ENCODE measurements at places on chromosomes 7 and 10.

DNA sequence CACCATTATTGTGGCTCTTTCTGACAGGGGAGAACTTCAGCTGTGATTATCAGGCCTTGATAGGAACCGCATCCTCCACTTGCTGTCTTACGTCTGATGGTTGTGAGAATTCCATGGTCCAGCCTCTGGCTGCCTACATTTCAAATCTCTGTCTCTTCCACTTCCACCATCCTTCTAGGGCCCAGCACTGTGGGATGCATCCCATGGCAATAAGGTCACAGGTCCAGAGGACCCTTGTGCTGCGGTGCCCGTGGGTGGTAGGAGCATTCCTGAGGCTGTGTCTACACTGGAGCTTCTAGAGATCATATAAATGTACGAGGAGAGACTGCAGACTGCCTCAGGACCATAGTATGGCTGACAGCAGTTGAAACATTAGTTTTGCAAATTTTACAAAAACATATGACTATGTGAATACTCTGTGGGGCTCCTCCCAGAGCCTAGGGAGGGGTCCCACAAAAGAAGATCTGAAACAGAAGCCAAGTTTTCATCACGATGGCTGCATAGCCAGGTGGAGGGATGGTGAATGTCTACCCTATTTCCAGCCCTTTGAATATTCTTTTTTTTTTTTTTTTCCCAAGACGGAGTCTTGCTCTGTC is 11.8 kb downstream of the CALML3 start:
- no peak for DNase-seq

DNA sequence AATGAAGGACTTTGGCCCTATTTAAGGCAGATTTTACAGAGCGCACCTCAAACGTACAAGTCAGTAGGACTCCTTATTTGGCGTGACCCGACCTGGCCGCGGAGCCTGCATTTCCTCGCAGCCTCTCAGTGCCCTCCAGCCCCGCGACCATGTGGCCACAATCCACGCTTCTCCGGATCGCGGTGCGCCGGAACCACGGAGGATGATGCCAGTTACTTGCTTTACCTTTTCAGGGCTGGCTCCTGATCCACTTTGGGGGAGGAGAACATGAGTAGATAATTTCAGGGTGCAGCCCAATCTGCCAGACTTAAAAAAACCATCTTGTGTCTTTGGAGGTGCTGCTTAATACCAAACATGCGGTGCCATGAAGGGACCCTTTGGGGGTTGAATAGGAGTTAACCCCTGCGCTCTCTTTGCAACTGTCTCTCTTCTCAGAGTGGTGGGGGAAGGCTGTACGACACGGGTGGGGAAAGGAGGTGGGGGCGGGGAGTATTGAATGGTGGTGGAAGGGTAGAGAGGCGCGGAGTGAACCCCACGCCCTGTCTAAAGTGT is 1.5 kb downstream of the FRAT1 start:
- no peak for DNase-seq

DNA sequence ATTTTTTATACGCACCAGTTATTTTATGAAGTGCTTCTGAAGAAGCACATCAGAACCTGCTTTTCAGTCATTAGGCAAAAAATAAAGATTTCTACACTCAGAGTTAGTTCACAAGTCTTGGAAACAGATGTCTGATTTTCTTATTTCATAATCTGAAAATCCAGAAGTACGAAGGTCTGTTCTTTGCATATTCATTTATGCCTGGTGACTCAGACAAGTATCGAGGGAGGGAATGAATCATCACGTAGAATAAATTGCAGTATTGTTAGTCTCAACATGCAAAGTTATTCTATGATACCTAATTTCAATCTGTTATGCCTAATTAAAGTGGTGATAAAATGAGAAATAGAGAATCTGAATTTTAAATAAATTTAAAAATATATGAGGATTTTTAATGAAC is 113.6 kb upstream of the SEM1 start:
- DNase-seq: no peak

GRCh38 chr10:132913559-132914115 is 28.7 kb downstream of the CFAP46 start:
- DNase-seq: peak; percentile 19

DNA sequence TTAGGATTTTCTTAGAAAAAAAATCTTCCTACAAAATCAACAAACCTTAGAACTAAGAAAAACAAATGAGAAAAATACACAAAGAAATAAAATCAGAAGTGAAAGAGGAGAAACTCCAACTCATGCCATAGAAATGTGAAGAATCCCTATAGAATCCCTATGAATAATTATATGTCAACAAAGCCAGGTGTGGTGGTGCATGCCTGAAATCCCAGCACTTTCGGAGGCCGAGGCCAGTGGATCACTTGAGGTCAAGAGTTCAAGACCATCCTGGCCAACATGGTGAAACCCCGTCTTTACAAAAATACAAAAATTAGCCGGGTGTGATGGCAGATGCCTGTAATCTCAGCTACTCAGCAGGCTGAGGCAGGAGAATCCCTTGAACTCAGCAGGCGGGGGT is 27.1 kb downstream of the ACSM6 start:
- no peak for DNase-seq

- no peak for DNase-seq
Measured at GRCh38 chr10:130453036-130453720, 317.0 kb downstream of the GLRX3 start.

GRCh38 chr7:7707246-7707645 is 11.2 kb downstream of the RPA3 start:
- no peak for DNase-seq

DNA sequence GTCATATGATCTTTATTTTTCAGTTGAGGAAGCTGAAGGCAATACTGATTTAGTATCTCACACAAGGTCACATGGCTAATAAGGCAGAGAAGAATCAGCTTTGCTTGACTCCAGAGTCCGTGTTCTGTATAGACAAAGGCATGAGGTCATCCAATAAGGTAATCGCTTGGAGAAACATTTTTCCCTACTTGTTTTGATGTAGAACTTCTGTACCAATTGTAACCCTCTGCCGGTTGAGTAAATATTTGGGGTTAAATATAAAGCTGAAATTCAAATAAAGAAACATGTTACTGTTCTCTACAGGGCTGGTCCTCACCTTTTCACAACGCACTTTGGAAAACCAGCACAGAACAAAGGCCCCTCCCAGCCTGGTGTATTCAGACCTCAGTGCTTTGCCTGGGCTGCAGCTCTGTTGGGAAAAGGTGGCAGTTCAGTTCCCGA is 83.0 kb upstream of the INSYN2A start:
- no peak for DNase-seq

- no peak for DNase-seq
Measured at GRCh38 chr7:154503962-154504550, 451.9 kb downstream of the DPP6 start.

DNA sequence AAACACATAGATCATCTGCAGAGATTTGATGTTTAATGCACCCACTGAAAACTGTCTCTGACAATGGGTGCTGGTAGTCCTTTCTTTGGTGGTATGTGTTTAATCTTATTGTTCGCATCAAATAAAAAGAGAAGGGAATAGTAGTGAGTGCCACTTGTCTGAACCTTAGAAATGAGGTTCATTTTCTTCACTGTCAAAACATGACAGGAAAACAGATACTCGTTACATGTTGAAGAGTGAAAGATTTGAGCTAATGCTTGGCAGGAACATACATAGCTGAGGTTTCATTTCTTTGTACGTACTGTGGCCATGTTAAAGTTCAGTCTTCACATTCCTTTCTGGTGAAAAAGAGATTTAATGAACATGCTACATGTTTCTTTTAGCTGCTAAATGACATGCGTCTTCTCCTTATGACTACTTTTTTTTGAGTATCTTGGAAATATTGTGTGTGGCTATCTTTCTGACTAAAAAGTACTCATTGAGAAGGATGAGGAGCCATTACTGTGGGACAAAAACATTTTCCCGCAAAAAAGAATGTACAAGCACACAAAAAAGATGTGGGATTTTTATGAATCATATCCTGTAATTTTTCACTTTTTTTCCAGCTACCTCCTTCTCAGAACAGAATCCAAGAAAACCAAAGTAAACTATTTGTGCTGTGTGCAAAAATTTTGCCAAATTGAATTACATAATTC is 108.0 kb downstream of the TWIST1 start:
- DNase-seq: no peak

DNA sequence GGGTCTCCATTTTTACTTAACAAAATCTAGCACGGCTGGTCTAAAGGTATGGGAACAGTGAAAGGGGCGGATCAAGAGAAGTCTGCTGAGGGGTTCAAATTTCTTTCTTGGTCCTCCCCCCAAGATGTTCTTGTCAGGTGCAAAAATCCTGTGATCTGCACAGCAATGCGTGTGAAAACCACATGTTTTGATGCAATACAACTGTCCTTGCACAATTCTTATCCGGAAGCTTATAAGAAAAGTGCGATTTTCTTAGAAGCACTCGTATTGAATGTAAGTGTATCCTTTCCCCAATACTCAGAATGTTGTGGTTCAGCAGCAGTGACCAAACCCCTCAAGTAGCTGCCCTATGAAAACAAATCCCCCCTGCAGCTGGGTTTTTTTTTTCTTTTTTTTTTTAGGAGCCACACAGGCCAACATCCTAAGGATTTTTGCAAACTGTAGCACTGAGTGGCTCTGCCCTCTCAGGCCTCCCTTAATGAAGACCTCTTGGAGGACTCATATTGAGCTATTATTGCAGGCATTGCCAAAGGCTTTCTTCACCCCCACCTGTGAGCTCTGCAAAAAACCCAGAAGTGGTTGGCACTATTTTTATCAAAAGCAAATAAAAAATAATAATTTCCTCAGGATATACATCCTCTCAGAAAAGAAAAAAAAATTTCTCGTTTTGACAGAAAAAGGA is 151.9 kb upstream of the ITGB1 start:
- DNase-seq: no peak

DNA sequence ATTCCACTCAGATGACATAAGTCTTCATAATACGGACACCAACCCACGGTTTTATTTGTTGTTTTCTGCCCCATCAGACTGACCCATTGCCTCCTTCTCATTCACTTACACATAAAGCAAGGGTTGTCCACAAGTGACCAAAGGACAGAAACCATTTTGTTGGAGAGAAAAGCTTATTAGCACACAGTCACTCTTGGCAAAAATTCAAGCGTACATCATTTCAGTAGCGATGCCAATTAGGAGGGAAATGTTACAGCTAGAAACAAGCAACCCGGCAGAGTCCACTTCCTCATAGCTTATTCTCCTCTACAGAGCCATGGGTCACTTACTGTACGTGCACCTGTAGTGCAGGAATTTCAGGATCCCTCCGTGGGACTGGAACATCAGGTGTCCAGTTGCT is 23.0 kb downstream of the ABLIM1 start:
- DNase-seq: no peak

DNA sequence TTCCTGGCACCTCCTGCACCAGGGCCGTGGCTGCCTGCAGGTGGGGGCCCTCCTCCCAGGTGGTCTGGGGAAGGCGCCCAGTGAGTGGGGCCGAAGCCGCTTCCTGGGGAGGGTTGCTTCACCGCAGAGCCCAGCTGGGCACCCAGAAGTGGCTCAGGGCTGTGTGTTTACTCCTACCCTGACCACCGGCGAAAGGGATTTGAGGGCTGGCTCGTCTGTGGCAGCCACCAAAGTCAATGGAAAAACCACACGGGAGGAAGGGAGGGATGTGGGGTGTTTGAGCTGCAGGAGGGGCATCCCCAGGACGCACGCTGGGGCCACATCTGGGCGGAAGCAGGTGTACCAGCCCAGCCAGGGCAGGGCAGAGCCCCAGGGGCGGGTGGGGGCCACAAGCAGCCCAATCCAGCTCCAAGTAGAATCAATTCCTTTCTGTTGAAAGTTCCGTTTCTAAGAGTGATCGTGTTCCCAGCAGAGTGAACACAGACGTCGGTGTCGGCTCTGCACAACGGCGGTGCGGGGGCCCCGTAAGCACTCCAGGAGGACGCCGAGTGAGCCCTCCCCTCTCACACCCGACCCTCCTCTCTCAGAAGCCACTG is 69.9 kb downstream of the FOXL3 start:
- no peak for DNase-seq

DNA sequence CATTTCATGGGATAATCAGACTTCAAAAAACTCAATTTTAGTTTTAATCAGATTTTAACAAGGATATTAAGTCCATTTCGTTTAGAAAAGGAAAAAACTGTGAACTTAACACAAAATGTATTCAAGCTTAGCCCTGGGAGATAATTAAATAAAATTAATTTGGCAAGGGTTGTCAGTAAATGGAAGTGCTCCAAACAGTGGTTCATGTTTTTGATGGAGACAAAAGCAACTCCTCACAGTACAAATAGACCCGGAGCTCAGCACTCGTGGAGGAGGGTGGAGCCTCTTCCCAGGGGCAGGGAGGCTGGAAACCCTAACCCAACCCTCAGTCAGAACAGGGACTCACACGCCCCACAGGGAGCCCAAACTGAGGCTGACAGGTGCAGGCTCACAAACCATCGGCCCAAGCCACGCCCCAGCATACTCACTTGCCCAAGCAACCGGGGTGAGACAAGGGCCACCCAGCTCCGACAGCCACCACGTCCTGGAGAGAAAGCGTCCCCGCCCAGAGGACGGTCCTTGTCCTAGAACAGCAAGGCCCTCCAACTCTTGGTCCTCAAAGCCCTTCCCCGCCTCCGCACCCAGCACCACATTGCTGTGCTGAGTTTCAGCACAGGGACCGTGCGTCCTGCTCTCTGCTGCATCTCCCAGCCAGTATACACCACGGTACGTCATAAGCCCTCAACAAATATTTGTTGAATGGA is 39.8 kb downstream of the MAD1L1 start:
- DNase-seq: no peak

GRCh38 chr10:49089557-49090188 is 25.6 kb downstream of the VSTM4 start:
- DNase-seq: no peak

DNA sequence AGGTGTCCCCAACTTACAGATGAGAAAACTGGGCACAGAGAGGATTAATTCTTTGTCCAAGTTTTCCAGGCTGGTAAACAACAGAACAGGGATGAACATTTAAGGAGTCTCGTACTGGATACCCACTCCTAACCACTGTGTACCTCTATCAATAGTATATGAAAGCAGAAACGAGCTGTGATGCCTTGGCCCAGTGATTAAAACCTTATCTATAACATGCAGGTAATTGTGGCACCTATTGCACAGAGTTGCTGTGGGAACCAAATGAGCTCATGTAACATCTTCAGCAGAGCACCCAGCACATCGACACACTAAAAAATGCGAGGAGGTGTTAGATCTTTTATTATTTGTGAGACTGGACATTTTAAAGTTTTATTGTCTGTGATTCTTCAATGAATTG is 1.6 kb downstream of the TMEM273 start:
- no peak for DNase-seq

DNA sequence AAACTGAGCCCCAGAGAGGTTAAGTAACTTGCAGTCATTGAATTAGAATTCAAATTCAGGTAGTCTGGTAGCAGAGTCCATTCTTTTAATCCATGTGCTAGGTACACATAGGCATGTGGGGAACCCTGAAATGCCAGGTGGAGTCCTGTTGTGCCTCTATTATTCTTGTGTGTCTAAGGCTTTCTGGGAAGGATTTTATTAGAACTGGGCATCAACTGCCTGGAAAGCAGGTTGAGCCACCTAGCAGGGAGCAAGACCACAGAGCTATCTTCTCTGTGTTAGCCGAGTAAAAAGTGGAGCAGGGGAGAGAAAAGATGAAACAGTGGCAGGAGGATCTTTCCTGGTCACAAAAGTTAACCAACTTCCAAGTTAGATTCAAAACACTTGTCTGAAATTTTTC is 494.6 kb downstream of the LRMDA start:
- DNase-seq: no peak

GRCh38 chr10:95987685-95988426 is 55.5 kb upstream of the CCNJ start:
- no peak for DNase-seq

- DNase-seq: no peak
Measured at GRCh38 chr10:72840319-72840718, 53.2 kb upstream of the OIT3 start.

GRCh38 chr10:121065330-121065729 is 214.2 kb downstream of the WDR11 start:
- no peak for DNase-seq

GRCh38 chr7:71995111-71995510 is 417.0 kb downstream of the CALN1 start:
- DNase-seq: no peak
